Mesendoderm (in vitro differentiated cells): ENCODE measurements at places on chromosomes 2 and 18.

DNA sequence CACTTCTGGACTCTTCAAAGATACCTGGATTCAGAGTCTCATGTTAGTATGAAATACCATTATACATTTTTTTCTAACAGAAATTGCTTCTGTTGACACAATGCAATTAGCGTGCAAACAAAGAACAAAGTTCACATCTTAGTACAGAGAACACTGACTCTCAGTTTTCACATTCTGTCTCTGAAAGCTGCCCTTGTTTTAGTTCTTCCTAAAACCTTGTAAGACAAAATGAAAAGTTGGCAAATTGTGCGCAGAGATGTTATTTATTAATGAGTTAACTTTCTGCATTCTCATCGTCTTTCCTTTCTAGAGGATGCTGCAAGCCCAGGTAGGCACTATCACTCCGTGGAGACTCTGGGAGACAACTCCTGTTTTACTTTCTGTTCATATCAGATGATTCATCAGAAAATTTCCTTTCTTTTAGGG lies 377.3 kb upstream of the POU3F3 start:
- DNase-seq, result no peak

GRCh38 chr18:75110311-75110710 lies 98.6 kb downstream of the PTGR3 start:
- no peak for DNase-seq

DNA sequence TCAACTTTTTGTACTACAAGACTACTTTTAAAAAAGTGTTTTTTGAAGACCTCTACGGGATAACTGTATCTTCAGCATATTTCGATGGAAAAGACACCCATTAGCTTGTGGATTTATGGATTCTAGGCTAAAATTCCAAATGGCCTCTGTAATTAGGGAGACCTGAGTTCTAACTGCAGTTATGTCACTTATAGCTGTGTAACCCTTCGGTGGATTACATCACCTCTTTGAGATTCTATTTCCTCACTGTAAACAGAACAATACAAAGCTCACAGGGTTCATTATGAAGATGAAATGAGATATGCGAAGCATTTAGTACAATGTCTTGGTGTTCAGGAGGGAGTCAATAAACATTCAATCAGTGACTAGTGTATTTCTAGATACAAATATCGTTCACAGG lies 24.2 kb downstream of the LMAN2L start:
- DNase-seq, result peak; percentile 51

GRCh38 chr2:34806891-34807290 lies 1207.8 kb upstream of the FAM98A start:
- no peak for DNase-seq

DNA sequence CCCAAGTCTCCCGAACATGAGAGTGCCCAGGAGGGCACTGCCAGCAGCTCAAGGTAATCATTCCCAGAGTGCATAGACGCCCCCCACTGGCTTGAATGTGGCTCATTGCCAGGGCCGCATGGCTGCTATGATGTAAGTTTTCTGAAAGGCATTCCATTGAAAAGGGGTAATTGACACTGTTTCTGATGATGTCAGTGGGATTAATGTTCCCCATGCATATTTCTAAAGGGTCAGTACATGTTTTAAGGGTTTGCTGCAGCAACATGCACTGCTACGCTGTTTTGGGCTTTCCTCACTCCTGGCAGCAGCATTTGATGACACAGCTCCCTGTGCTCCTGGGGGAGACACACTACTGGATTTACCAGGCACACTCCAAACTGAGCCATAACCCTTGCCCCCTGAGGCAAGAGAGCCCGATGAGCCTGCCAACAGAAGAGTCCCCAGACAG lies 36.7 kb downstream of the KIAA2012 start:
- DNase-seq, result peak; percentile 79

- DNase-seq, result peak; percentile 41
Observed at GRCh38 chr18:7116792-7117389, 706 bp downstream of the LAMA1 start.

- no peak for DNase-seq
Observed at GRCh38 chr18:44602845-44603244, 77.8 kb upstream of the SETBP1 start.

DNA sequence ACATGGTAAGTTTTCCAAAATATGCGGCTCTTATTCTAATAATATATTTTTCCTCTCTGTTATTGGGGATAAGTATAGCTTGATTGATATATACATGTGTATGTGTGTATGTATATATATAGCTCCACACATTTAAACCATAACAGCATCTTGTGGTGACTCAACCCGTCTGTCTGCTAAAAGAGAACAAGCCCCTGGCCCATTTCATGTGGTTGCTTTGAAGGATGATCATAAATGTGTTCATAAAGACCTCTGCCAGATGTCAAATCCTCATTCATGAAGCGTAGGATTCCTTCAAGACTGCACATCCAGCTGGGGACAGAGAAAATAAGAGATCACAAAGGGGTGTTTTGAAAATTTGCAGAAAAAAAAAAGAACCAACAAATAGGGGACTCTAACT lies 79.3 kb downstream of the RHOB start:
- DNase-seq, result no peak

DNA sequence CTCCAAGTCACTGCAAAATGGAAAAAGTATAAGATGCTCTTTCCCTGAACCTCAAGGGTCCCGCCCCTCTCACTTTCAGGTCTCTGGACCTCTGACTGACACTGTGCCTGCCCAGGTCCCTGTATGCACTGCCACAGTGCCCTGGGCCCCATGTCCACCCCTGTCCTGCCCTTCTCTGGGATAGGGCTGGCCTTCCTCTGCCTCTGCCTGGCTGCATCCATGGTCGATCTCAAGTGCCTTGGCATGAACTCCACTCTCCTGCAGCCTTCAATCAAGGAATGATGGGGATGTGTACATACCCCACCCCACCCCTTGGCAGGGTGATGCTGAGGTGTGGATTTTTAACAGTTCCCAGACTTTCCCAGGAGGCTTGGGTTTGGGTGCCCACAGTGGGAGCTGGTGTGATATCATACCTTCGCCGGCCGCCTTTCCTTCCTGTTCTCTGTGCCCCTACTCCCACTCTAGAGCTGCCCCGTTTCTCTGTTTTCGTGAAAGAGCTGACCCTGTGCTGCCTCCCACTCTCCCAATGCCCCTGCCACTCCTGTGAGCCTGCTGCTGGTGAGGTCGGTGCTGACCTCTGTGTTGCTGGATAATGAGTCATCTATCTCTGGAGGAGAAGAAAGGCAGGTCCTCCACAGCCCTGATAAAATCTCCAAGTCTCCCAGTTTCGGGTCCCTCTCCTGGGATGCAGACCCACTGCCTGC lies 18.9 kb downstream of the PTPN18 start:
- DNase-seq, result peak; percentile 41

- no peak for DNase-seq
Observed at GRCh38 chr2:113905886-113906285, 16.0 kb downstream of the ACTR3 start.

- no peak for DNase-seq
Observed at GRCh38 chr2:40126006-40126405, 325.9 kb downstream of the SLC8A1 start.

- DNase-seq, result peak; percentile 12
Observed at GRCh38 chr18:75395137-75395536, 32.4 kb downstream of the SMIM21 start.

DNA sequence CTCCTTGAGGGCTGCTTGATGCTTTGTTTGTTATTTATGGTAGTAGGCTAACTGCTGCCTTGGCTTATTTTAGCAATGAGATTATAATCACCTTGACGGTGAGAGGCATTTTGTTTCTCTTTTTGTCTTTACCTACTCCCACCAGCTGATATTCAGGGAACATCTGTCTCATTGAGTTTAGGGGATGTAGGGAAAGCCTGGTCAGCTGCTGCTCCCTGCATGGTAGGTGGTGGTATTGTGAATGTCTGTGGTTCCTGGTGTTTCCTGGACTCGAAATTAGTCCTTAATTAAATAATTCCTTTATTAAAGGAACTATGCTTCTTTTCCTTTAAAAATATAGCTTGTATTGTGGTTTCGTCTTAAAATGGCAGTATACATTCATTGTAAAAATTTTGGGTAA lies 77.8 kb downstream of the ADAM23 start:
- no peak for DNase-seq

DNA sequence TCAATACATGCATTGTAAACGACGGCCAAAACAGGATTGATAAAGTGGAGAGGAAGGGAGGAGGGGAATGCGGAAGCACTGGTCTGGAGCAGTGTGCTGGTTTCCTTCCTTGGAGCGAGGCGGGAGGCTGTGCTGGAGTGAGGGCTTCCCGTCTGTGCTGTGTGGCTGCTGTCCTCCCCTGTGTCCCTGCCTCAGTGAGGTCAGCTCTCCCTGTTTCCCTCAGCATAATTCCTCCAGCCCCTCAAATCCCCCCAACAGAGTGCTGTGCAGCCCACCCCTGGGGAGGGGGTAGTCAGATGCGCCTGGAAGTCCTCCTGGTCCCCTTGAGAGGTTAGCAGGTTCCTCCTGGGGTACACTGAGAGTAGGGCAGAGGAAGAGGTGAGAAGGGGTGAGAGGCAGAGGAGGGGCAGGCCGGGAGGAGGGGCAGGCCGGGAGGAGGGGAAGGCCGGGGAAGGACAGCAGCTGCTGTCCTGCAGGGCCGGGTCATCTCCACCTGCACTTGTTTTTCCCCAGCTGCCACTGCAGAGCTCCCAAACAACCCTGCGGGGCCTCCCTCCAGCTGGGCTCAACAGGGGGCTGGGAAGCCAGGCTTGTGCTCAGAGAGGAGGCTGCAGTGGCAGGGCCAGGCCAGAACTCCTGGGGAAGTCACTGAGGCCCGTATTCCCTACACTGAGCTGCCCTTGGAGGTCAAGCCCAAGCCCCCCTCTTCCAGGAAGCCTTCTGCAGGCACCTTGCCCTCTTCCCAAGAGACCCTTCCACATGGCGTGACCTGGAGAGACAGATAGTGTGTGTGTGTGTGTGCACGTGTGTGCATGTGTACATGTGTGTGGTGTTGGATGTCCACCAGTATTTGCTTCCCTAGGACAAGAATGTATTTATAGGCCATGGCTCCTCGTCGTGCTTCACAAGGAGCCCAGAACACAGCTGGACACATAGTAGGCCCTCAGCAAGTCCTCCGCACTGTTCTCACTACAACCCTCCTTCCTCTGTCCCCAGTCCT lies 13.2 kb upstream of the ATP6V1B1 start:
- DNase-seq, result no peak

GRCh38 chr2:163735685-163736432 lies at the start of gene FIGN:
FIGN (minus strand) TSS chr2:163736008; CDS start chr2:163734927, 1,081 bp downstream.
- peak; percentile 93 for DNase-seq

DNA sequence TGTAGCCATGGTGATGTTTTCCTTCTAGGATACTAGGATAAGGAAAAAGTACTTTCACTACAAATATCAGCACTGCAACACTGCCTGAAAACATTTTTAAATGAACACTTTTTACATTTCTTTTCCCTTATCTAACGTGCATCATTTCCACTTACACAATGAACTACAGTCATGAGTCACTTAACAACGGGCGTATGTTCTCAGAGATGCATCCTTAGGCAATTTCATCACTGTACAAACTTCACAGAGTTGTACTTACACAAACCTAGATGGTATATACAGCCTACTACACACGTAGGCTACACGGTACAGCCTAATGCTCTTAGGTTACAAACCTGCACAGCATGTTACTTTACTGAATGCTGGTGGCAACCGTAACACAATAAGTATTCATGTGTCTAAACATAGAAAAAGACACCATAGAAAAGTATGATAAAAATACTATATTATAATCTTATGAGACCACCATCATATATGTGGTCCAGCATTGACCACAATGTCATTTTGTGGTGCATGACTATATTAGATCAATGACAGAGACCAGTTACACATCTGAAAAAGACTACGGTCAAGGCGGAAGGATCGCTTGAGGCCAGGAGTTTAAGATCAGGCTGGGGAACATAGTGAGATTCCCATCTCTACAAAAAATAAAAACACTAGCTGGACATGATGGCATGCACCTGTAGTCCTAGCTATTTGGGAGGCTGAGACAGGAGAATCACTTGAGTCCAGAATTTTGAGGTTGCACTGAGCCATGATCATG lies 39.8 kb downstream of the WDR33 start:
- no peak for DNase-seq

DNA sequence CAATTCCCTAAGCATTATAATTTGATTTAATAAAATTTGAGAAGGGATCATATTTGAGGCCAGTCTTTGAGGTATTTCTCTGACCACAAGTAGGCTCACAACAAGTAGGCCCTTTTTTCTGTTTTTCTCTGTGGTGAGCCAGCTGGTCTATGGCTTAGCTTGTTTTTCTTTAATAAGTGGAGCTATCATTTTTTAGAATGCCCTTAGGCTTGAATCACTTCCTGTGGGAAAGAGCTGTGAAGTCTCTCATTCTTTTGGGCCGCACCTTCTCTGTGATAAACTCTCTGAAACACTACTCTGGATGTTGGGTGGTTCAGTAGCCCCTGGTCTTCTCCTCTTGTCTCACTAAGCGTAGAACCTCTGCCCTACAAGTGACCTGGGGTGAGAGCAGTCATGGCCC lies 235.9 kb downstream of the SUCLG1 start:
- no peak for DNase-seq

- peak; percentile 59 for DNase-seq
Observed at GRCh38 chr18:72866901-72867745, 664 bp downstream of the NETO1 start.

- no peak for DNase-seq
Observed at GRCh38 chr2:174074831-174075230, 109.7 kb upstream of the SP3 start.

GRCh38 chr2:64650296-64650695 lies 3.4 kb downstream of the SERTAD2 start:
- DNase-seq, result no peak

- DNase-seq, result no peak
Observed at GRCh38 chr2:38997781-38998180, 108.1 kb downstream of the ARHGEF33 start.

DNA sequence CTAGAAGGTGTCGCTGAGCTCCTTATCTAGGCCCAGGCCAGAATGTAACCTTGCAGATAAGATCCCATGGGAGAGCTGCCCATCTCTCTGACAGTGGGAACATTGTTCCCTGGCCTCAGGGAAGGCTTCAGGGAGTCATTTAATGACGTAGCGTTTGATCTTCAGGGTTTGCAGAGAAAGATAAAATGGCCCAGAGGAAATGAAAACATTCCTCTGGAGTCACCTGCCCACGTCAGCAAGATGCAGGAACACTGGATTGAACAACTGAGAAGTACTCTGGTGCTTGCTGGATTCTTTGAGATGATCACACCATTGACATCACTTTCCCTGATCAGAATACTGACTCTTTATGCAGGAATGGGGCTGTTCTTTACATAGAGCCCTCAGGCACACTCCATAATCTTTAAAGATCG lies 51.6 kb downstream of the MAPK4 start:
- DNase-seq, result peak; percentile 79

GRCh38 chr18:4789506-4789905 lies 334.4 kb upstream of the DLGAP1 start:
- DNase-seq, result no peak

- DNase-seq, result no peak
Observed at GRCh38 chr18:74413836-74414235, 43.3 kb downstream of the DIPK1C start.

GRCh38 chr2:15763822-15764682 lies 172.4 kb downstream of the DDX1 start:
- no peak for DNase-seq

- DNase-seq, result no peak
Observed at GRCh38 chr2:224613543-224614286, 28.6 kb upstream of the CUL3 start.

- no peak for DNase-seq
Observed at GRCh38 chr18:6747646-6748045, 18.1 kb downstream of the ARHGAP28 start.
